Stimulated activated CD4-positive, alpha-beta T cell treated with anti-CD3 and anti-CD28 coated beads, Interleukin-15, amount 100 ng/mL, for 1 hour (primary cell): ENCODE measurements at places on chromosomes 2 and 18.

GRCh38 chr2:233856184-233856583, 1.8 kb upstream of the HJURP start:
- no peak for DNase-seq

- no peak for DNase-seq
Observed at GRCh38 chr2:97646977-97647376, 1.1 kb downstream of the COX5B start.

GRCh38 chr2:157264099-157264498, 6.6 kb downstream of the GALNT5 start:
- no peak for DNase-seq

- no peak for DNase-seq
Observed at GRCh38 chr18:26419746-26420145, 128.6 kb downstream of the KCTD1 start.
